Bone marrow (tissue), 2 donors: ENCODE measurements at places on chromosomes 11 and 22.

DNA sequence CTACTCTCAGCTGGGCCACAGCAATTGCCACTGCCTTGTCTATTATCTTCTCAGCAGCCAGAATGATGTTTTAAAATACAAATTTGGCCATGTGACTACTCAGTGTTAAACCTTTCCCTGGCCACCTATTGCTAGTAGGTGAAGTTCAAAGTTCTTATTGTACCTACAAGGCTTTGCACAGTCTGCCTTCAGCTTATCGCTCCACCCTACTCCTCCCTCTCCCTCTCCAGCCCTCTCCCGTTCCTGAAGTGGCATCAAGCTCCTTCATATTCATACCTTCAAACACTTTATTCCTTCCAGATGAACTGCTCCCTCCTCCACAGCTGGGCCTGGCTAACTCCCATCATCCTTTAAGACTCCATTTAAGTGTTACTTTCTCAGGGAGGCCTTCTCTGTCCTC, 37.3 kb downstream of the OR10A6 start:
- DNase-seq, result no peak

DNA sequence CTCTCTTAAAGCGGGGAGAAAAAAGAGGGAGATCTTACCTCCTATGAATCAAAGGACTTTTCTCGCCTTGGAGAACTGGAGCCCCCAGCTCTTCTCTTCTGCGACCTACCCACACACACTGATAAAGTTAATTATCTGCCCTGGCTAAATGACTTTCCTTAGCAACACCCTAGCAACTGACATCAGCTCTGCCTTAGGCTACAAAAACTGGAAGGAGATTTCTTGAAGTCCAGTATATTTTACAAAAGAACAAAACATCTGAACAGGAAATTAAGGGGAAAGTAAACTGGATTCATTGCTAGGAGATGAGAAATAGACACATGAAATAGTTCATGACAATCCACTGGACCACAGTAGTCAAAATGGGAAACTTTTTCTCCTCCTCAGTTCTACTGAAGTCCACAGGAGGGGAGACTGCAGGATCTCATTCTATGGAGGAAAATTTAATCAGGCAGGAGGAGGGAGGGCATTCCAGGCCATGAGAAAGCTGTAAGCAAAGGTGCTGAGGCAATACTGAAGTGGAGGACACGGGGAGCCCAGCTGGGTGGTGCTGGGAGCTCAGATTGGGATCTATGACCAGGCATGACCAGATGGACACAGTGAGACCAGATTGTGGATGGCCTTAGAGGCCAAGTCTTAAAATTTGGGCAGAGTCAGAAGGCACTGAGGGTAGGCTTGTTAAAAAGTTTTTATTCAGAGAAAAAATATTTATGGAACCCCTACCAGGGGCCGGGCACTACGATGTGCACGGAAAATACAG, 3.7 kb upstream of the SPON1 start:
- DNase-seq, result no peak

DNA sequence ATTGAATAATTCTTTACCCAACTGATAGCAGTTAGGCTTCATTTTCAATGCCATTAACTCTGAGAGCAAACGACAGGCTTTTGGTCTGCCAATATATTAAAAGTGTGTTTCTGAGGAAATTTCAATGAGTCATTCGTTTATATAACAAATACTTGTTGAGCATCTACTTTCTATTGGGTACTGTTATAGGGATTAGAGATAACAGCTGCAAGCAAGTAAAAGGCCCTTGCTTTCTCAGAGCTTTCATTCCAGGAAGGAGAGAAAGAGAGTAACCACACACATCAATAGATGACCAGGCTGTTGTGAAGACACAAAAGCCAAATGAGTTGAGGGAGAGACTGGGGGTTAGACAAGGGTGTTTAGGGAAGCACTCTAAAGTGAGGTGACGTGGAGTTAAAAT, 35.7 kb downstream of the CD44 start:
- DNase-seq, result no peak

GRCh38 chr11:105226091-105226490, 86.5 kb upstream of the CARD18 start:
- no peak for DNase-seq

DNA sequence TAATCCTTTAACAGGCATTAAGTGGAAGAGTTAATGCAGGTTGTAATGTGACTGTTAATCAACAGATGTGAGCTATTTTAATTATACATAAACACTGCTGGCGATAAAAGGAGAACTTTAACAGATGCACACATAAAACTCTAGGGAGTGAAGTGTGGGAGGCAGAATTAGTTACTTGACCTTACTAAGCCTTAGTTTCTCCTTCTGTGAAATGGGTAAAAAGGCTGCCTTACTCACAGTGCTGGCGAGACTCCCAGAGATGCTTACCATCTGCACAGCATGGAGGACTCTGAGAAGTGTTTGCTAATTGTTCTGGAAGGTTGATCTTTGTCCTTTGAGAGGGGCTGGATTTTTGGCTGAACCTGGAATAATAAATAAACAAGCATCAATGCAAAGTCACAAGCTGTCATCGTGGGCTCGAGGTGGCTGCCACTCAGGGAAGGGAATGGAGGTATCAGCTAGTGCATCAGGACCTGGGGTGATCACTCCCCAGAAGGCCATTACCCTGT, 58.6 kb upstream of the MPEG1 start:
- no peak for DNase-seq

GRCh38 chr11:58965246-58965985, 26.1 kb downstream of the GLYATL1 start:
- no peak for DNase-seq

DNA sequence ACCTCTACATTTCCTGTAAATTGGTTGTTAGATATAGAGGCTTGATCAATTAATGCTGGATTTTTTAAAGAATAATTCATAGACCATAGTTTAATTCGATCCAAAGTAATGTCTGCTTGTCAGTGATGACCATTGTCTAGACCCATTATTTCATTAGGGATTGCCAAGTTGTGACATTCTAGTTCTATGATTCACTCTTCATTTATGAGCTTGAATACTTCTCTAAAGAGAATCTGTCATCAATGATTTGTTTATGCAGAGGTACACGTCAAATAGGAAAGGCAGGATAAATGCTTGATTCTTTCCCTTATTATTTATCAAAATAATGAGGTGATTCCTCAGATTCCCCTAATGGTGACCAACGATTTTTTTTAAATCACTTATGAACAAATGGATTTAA, 24.0 kb upstream of the ROBO3 start:
- DNase-seq, result no peak
